Mammary epithelial cell (primary cell): ENCODE measurements at places on chromosomes 16 and 17.
A peak's percentile ranks its signal among the peaks of the same experiment; 100 is the strongest.

DNA sequence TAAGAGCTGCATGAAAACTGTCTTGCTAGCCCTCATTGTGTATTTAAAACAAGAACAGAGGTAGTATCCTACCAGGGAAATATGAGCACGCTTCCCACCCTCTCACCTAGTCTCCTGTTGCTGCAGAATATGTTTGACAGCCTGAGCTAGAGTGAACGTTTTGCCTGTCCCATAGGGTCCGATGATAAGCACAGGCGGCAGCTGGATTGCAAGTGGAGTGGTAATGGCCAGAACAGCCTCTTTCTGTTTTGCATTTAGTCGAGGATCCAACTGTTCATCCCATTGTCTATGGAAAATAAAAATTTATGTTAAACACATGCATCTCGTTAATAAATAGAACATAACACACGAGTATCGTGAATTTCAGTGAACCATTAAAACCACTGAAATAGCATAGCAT lies 84.2 kb downstream of the HELZ start:
- DNase-seq, result no peak

GRCh38 chr16:4190086-4190485 lies 51.8 kb downstream of the SRL start:
- DNase-seq, result no peak

DNA sequence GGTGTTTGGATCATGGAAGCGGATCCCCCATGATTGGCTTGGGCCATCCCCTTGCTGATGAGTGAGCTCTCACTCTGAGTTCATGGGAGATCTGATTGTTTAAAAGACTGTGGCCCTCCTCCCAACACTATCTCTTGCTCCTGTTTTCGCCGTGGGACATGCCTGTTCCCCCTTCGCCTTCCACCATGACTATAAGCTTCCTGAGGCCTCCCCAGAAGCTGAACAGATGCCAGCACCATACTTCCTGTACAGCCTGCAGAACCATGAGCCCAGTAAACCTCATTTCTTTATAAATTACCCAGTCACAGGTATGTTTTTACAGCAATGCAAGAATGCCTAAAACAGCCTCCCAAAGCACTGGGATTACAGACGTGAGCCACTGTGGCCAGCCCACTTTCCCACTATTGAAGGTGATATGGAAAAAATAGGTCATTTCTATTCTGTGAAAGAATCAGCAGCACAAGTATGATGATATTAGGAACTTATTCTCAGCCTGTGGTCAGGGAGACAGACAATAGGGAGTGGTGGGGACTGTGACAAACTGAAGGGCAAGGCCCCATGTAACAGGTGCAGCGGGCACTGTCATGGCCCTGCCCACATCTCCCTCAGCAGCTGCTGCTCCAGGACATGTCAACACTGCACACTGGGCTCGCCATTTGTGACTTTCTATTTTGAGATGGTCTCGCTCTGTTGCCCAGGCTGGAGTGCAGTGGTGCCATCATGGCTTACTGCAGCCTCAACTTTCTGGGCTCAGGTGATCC lies 33.7 kb upstream of the LITAF start:
- no peak for DNase-seq

- peak; percentile 35 for DNase-seq
These were observed 537 bp downstream of the GOSR1 start for GRCh38 chr17:30477774-30478115.

- DNase-seq, result peak; percentile 73
These were observed 91.5 kb upstream of the TMEM97 start for GRCh38 chr17:28227316-28228108.

DNA sequence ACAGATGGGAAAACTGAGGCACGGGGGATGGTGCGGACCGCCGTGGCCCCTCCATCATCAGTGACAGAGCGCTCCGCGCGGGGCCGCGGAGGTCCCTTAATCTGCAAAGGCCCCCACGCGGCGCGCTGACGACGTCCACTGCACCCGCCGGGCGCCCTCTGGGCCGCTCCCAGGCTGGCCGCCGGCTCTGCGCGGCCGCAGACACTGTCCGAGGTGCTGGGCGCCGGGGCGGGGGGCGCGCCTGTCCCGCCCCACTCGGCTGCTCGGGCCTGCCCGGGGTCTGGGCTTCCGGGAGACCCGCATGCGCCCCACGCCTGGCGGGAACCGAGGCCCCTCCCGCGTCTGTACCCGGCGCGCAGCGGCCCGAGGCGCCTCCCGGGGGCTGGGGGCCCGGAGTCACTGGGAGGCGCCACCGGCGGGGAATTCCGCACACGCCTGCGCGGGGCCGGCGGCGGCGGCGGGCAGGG lies 550 bp upstream of the RNF213 start:
- DNase-seq, result peak; percentile 66

GRCh38 chr16:57335366-57335765 lies 23.2 kb upstream of the CCL22 start:
- no peak for DNase-seq

DNA sequence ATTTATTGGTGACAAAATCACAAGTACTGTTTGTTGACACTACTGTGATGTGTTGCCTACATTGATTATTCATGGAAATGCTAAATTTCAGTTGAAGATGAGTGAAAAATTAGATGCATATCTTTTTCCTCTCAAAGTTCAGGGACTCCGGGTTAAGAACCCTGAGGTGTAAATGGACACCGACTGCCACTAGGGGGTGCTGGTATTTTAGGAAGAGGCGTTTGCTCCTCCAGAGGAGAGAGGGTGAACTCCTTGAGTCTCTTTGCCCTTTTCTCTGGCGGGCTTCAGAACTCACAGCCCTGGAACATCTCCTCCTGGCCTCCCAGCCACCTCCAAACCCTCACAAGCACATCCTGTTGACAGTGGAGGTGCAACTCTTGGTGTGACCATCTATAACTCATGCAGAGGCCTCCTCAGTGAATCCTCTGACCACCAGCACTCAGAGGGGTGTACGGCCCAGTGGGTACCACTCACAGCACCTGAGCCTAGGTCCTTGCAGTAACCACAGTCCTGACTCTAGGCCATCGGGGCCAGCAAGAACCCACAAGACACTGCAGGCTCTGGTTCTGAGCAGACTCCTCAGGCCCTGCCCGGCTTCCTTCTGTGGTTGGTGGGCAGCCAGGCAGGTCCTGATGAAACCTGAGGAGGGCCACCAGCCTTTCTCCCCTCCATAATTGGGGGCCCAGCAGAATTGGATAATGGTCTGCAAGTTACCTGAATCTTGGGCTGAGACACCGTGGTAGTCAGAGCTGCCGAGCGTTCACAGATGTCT lies 26.2 kb upstream of the PIK3R5 start:
- DNase-seq, result peak; percentile 47

- DNase-seq, result no peak
These were observed 140.0 kb downstream of the SPACA3 start for GRCh38 chr17:33131620-33132019.

- DNase-seq, result no peak
These were observed 368.5 kb upstream of the XYLT1 start for GRCh38 chr16:17839272-17839671.

DNA sequence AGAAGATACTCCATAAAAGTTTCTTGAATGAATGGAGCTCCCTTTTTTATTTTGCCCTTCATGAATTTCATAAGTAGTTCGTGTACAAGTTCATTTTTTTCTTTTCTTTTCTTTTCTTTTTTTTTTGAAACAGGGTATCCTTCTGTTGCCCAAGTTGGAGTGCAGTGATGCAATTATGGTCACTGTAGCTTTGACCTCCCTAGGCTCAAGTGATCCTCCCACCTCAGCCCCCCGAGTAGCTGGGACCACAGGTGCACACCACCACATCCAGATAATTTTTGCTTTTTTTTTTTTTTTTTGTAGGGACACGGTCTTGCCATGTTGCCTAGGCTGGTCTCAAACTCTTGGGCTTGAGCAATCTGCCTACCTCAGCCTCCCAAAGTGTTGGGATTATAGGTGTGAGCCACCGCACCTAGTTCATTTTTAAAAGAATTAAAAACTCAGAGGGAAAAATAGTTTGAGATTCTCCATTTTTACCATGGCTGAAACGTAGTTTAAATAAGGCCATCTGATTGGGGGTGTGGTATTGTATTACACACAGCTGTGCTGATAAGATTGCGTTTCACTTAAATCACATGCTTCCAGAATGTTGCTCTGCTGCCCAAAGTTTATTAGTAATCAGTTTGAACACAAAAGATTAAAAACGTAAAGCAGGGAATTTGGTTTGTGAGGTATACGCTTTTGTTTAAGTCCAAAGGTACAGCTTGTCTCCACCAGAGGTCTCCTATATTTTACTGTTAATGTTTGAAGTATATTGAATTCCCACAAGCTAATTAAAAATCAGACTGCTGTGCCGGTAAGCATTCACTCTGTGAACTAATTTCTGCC lies 154.1 kb downstream of the SOCS1 start:
- no peak for DNase-seq

GRCh38 chr17:67911059-67911782 lies 85.0 kb downstream of the C17orf58 start:
- DNase-seq, result no peak

GRCh38 chr17:72702136-72702735 lies 390.3 kb downstream of the SLC39A11 start:
- peak; percentile 58 for DNase-seq

GRCh38 chr17:75285123-75285522 lies 4.1 kb downstream of the SLC25A19 start:
- no peak for DNase-seq

- DNase-seq, result no peak
These were observed 16.6 kb upstream of the PDXDC1 start for GRCh38 chr16:14958323-14958600.

GRCh38 chr17:82468692-82469091 lies 10.2 kb downstream of the NARF start:
- DNase-seq, result no peak

DNA sequence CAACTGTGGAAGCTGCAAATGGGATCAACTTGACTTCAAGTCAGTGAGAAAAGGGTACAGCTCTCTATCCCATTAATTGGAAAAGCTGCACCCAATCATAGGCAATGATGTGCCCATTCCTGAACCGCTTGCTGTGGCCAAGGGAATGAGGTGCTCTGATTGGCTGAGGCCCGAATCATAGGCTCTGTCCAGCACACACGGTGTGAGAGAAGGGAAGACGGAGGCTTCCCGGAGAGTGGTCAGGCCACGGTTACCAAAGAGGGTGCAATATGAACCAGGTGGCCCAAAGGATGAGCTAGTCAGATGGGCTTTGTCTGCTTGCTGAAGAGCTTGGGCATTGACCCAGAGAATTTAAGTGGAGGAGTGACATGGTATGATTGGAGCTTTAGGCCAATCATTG lies 353.3 kb downstream of the CPPED1 start:
- DNase-seq, result no peak

DNA sequence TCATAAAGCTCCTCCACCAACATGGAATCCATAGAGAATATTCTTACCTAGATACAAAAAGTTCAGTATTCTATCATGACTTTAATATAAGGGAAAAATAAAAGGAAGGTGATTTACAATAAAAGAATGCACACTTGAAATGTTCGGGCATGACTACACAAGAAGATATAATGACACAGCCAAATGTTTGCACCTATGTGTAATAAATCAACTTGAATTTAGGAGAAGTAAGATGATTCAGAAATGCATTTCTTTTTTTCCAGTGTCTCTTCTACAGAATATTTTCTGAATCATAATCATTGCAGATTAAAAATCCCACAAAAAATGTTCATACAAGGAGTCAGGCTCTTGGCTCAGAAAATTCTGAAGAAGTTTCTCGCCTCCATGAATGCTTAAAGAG lies 404.0 kb upstream of the HSBP1 start:
- DNase-seq, result peak; percentile 85

- DNase-seq, result no peak
These were observed 145.7 kb downstream of the ZFHX3 start for GRCh38 chr16:72902206-72902605.

GRCh38 chr17:41065829-41066624 lies at the start of gene KRTAP2-4:
TSS of gene KRTAP2-4 (minus strand) at chr17:41065879. CDS start at chr17:41065845, 34 bp downstream.
- peak; percentile 96 for DNase-seq

- no peak for DNase-seq
These were observed 6.0 kb downstream of the COG1 start for GRCh38 chr17:73198930-73199260.

GRCh38 chr17:2412561-2413021 lies 11.7 kb upstream of the MNT start:
- no peak for DNase-seq
